ENCODE measurements at places on chromosomes 11 and 22.

DNA sequence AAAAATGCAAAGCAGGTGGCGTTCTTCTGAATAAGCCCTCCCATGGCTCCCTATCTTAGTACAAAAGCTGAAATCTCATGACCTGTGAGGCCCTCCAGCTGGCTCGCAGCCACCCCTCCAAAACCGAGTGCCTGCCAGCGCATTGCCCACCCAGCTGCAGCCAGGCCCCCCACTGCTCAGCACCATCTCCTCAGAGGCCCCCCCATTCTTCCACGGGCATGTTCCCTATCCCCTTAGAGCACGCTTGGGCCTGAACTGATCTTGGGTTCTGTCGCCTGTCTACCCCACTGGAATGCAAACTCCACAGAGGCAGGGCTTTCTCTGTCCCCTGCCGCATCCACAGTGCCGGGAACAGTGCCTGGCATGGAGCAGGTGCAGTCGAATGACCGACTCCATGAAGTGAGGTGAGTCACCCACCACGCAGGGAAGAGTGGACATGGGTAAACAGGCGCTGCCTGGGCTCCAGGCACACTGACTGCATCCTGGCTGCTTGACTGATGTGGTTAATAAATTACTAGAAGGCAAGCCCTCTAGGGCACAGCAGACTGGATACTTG is 11.3 kb upstream of the EFCAB6 start:
- no peak for DNase-seq

GRCh38 chr22:30348404-30348803 is 8.3 kb downstream of the SF3A1 start:
- DNase-seq, result no peak

DNA sequence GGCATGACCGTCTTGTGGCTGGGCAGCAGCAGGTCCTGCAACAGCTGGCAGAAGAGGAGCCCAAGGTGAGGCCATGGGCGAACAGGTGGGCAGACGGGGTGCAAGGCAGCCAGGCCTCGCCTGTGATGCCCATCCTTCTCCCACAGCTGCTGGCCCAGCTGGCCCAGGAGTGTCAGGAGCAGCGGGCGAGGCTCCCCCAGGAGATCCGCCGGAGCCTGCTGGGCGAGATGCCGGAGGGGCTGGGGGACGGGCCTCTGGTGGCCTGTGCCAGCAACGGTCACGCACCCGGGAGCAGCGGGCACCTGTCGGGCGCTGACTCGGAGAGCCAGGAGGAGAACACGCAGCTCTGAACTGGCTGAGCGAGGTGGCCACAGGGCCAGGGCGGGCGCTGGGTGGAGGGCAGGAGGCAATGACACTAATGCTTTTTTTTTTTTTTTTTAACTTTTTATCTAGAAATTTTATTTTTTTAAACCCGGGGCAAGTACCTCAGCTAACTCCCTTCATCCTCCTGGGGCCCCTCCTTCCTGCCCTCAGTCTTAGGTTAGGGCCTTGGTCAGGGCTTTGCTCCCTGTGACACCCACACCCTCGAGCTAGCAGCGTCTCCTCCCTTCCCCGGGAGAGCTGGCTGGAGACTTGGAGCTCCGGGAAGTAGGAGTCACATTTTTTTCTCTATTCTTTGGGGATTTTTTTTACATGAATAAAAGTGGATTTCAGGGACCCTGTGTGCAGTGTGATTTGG is 16.0 kb downstream of the PLCB3 start:
- no peak for DNase-seq

- no peak for DNase-seq
Measured at GRCh38 chr11:131624531-131624930, 254.1 kb downstream of the NTM start.

- DNase-seq, result no peak
Measured at GRCh38 chr22:33038836-33039235, 19.3 kb downstream of the SYN3 start.

DNA sequence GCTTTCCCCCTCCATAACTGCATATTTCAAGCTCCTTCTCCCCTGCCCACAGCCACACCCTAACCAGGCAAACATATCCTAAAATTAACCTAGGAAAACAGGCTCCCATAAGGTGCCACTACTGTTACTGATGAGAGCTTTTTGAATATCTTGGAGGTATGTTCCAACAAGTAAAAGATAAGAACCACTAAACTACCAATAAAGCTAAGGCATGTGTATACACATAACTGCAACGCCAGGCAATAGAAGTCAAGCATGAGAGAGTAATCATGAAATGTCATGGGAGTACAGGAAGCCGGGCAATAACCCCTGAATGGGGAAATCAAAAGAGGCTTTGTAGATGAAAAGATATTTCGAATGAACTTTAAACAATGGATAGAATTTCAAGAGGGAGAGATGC is 9.3 kb downstream of the MMP13 start:
- DNase-seq, result no peak

GRCh38 chr11:1085440-1086170 is 10.9 kb downstream of the MUC2 start:
- DNase-seq, result no peak

DNA sequence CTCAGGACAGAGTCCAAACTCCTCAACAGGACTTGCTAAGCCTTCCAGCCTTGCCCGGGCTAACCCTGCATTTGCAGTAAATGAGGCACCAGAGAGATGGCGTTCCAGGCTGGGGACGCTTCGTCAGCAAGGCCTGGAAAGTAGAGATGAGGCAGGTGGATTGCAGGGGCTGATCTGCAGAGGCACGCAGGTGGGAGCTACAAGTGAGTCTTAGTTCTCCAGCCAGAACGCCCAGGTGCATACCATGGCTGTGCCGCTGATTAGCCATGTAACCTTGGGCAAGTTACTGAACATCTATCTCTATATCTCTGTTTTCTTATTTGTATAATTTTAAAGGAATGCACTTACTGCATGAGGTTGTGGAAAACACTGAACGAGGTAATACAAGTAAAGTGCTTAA is 52.7 kb upstream of the BARX2 start:
- DNase-seq, result no peak

DNA sequence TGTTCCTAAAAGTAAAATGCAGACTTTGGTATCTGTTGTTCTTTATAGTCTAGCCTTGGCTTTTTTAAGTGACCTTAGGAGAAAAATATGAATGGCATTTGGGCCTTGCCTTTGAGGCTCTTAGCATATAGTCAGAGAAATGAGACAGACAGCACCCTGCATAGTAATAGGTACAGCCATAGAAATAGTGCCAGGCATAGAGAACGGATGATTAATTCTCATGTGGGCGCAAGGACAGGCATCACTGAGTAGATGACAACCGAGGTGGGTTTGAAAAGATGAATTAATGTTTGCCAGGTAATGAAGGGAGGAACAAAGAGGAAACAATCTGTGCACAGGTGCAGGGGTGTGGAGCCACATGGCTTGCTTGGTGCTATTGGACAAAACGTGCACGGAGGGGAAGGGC is 90.5 kb downstream of the BMAL1 start:
- no peak for DNase-seq

DNA sequence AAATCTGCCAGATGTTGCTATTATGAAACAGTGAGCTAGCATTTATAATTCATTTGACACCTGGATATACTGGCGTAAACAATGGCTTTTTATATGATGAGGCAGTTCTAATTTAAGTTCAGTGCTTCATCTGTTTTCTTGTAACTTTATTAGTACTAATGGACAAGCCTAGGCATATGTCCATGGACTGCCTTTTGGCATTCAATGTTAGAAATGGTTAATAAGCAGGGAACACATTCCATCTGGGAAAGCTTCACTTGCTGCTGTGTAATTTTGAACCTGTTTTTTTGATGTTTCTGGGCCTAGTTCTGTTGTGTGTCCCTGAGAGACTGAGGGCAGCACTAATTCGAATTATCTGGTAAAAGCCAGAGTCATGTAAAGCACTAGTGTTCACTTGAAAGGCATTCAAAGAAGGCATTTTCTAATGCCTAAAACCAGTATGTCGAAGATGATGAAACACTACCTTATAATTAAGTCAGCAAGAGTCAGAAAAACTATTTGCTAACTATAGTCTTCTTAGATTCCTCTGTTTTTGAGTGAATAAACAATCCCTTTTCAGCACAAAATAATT is 138.5 kb downstream of the SWAP70 start:
- DNase-seq, result no peak

DNA sequence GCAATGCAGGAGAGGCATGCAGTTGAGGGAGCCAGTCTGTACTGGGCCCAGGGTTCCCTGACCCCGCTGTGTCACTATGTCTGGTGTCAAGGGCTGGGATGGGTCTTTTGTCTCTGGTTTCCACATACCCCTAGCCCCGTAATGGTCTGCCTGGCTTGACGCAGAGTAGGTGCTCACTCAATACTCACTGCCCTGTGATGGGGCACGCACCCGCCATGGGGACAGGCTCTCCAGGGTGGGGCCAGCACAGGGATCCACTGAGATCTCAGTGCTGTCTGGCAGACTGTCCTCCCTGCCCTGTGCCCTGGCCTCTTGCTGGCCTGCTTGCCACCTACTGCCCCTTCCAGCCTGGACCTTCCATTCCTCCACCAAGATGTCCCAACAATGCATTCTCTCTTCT is 101.7 kb upstream of the CD82 start:
- DNase-seq, result no peak

- DNase-seq, result no peak
Measured at GRCh38 chr11:115276191-115276590, 228.0 kb downstream of the CADM1 start.

GRCh38 chr22:37293172-37293571 is 10.9 kb downstream of the CYTH4 start:
- no peak for DNase-seq

- no peak for DNase-seq
Measured at GRCh38 chr11:60389279-60389910, 6.9 kb upstream of the MS4A14 start.

DNA sequence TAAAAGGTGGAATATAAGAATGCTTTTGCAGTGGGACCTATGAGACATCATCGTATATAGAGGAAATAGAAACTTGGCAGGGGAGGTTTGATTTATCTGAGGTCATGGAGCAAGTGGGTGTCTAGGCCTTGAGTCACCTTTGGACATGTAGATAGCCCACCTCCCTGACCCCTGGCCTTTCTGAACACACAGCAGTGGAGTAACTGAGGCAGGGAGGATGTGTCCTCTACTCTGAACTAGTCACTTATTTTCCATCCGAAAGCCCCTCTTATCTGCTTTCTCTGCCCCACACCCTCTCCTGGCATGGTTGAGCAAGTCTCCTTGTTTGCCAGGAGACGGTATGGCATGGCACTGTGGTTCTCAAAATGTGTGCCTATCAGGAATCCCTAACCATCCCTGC is 7.9 kb downstream of the CD82 start:
- DNase-seq, result no peak

- no peak for DNase-seq
Measured at GRCh38 chr11:106848526-106848925, 169.8 kb downstream of the GUCY1A2 start.

- no peak for DNase-seq
Measured at GRCh38 chr11:102798012-102798746, at the start of gene MMP1. MMP1 (minus strand) TSS chr11:102798160; CDS start chr11:102798092, 68 bp downstream.

DNA sequence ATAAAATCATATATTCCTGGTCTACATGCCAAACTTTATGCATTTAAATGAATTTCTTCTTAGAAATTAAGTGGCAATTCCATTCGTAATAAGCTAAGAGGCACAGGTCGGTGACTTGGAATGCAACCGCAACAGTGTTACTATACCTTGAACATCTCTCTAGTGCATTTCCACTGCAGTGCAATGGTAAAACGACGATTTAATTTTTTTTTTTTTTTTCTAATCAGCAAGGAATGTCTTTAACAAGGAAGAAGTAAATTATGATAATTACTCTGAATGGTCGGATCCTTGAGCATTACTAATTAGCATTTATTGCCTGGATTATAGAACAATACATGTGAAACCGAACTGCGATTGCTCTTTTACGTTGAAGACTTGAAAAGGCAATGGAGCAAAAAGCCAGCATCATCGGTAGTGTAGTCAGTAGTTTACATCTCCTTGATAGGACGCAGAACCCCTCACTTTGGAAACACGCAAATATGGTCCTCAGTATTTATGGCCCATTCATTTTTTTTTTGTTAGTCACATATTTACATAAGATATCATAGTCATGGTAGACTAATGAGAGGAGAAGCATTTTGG is 20.2 kb downstream of the BLID start:
- DNase-seq, result no peak
